CD4-positive, alpha-beta T cell treated with Interleukin-6 for 4 hours (primary cell): ENCODE measurements at places on chromosomes 2 and 18.
A peak's percentile ranks its signal among the peaks of the same experiment; 100 is the strongest.

GRCh38 chr2:75494137-75494769 lies 66.5 kb downstream of the EVA1A start:
- no peak for DNase-seq

DNA sequence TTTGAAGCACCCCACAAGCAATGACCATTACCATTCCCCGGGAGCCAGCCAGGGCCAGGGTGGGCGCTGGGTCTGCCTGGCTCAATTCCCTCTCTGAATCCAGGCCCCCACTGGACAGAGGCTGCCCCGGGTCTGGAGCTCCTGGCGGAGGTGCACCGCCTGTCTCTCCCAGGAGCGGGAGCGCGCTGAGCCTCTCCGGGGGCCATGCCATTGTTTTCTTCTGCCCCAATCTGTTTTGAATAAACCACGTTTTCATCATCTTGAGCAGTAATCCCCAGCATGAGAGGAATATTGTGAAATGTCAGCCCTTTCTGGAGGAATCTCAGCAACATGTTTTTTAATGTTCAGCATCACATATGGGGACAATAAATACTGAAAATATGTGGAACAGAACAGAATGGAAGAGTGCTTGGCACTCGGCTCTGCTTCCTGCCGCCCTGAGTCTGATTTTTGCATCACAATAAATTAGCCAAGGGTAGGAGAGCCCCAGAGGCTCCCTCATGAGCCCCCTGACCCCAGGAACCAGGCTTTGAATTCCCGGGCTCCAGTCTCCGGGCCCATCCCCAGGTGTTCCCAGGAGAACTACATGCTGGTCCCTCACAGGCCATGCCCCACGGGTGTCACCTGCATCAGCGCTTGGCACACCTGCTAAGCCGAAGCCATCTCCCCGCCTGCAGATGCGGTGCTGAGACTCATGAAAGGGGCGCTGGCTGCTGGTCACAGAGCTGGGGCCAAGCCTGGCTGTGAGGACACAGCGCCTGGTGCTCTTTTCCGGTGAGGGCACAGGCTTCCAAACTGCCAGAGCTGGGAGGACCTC lies 88.8 kb downstream of the INHBB start:
- DNase-seq, result no peak

DNA sequence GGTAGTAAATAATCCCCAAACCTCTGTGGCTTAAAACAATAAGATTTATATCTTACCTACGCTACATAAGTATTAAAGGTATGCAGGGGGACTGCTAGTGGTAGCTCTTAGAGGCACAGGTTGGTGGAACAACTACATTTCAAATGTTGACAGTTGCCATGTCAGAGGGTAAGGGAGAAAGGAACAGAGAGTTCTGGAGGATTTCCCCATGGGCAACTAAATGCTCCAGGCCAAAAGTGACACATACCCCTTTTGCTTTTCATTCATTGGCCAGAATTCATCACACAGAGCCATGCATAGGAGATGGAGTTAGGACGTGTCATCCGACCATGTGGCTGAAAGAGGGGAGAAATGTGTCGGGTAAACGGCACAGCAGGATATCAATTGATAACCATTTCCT lies 133.2 kb downstream of the NAPG start:
- no peak for DNase-seq

GRCh38 chr2:40369267-40370006 lies 82.5 kb downstream of the SLC8A1 start:
- no peak for DNase-seq

- DNase-seq, result no peak
Observed at GRCh38 chr18:55420665-55421307, 167.2 kb downstream of the TCF4 start.

GRCh38 chr2:119760237-119760955 lies 674 bp downstream of the PTPN4 start:
- no peak for DNase-seq

- DNase-seq, result no peak
Observed at GRCh38 chr2:86305915-86306254, 31.5 kb downstream of the REEP1 start.

DNA sequence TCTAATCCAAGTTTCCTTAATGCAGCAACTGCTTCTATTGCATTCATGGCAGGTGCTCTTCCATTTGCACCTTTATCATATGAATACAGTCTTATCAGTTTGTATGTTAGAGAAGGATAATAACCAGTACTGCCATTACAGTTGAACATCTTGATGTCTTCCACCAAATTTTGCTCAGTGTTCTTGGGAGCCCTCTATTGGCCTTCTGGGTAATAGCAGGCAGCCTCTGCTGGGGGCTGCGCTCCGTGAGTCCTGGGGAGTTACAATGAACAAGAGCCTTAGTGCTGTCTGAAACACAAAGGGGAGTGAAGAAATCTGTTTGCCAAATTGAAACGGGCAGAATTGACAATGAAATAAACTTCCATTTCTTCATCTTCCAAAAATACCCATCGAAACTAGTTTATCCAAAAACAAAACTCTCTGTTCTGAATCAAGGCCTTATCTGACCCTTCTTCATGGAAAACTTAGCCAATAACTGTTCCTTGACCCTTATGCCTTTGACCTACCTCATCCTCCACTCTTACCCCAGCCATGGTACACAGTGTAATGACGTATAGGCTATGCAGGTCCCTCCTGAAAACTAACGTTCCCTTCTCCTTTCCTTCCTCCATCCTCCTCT lies 79.9 kb downstream of the ALK start:
- peak; percentile 4 for DNase-seq

GRCh38 chr2:56624181-56624580 lies 440.4 kb downstream of the CCDC85A start:
- DNase-seq, result no peak

DNA sequence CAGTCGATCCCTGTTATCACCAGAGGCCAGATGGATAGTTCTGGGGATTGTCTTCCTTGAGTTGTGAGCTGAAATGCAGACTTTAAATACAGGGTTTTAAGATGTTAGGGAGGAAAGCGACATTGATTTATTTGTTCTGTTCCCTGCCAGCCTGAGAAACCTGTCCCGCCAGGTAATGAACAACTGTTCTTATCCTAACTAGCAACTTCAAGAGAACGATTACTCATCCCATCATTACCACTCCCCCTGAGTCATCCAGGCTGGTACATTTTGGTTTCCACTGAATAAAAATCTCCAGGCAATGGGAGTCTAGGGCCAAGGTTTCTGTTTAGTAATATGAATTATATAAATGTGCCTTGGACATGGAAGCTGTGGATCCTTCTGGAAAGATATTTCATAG lies 131.2 kb downstream of the LYPD6B start:
- no peak for DNase-seq

GRCh38 chr2:60408811-60409530 lies 144.5 kb downstream of the BCL11A start:
- no peak for DNase-seq

DNA sequence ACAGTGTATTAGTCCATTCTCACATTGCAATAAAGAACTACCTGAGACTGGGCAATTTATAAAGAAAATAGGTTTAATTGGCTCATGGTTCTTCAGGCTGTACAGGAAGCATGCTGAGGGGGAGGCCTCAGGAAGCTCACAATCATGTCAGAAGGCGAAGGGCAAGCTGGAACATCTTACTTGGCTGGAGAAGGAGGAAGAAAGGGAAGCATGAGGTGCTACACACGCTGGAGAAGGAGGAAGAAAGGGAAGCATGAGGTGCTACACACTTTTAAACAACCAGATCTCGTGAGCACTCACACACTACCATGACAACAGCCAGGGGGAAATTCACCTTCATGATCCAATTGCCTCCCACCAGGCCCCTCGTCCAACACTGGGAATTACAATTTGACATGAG lies 95.3 kb upstream of the FAM110C start:
- DNase-seq, result no peak
